ENCODE measurements at places on chromosomes 3 and 15.

GRCh38 chr3:8741581-8742261, 8.1 kb downstream of the CAV3 start:
- no peak for DNase-seq

DNA sequence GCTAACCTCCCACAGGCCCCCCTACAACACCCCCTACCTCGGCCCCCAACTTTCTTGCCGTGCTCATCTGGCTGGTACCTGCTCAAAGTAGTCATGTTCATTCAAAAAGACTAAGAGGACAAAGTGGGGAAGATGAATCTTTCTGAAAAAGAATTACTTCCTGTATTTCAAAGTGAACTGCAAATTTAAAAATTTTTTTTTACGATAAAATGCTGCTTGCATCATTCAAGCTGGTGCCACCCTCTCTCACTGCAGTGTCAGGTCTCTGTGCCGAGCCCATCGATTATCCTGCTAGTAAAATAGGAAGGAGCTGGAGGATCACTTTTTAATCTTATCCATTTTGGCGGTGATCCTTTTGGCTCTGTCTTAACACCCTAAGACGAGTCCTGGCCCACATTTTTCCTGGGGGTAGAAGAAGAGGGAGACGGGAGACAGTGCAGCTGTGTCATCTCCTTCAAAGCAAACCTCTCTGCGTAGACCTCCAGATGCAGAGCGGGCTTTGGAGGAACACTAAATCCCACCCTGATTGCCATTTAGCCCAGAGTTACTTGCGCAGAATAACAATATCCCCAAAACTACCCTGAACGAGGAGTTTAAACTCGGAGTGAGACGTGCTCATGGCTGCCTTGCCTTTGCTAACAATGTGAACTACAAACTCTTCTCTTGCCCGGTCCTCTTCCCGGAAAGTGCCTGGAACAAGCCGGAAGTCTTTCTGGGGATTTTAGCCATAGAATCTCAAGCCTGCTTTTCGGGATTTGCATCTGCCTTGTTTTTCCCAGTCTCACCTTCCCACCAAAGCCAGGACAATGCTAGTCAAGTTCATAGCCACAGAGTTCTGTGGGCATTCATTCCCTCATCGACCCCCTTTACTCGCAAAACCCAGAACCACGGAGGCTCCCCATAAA, 66.2 kb upstream of the CGNL1 start:
- DNase-seq: no peak

DNA sequence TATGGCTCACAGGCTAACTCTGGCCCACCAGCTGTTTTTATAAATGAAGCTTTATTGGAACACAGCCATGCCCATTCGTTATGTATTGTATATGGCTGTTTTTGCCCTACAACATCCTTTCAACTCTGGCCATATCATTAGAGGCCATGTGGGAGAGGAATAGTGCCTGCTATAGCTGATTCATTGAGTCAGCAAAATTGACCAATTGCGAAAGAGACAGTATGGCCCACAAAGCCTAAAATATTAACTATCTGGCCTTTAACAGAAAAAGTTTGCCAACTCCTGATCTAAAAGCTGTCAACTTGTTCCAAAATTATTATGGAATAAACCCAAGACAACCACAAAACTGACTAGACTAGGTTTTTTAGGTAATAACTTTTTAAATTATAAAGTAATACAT, 1.4 kb downstream of the NR1I2 start:
- no peak for DNase-seq

GRCh38 chr15:55742927-55743728, at the start of gene PRTG:
Gene PRTG (minus strand): TSS chr15:55743152. CDS start chr15:55742931, 221 bp downstream.
- DNase-seq: no peak

DNA sequence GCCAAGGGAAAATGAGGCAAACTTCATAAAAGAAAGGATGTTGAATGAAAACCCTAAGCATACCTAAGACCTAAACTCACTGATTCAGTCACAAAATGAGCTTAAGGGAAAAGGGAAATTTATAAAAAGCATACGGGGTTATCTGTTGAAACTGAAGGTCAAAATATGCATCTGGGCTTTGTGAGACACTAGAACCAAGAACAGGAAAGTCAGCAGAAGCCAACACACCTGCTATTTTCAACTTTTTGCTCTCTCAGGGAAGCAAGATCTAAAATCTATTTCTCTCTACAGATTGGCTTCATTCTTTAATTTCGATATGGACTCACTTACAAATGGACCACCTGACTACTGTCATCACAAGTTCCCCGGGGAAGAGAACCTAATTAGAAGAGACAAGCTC, 338.6 kb upstream of the NECTIN3 start:
- DNase-seq: no peak

- DNase-seq: no peak
Measured at GRCh38 chr3:11944052-11944673, 60.0 kb upstream of the SYN2 start.

DNA sequence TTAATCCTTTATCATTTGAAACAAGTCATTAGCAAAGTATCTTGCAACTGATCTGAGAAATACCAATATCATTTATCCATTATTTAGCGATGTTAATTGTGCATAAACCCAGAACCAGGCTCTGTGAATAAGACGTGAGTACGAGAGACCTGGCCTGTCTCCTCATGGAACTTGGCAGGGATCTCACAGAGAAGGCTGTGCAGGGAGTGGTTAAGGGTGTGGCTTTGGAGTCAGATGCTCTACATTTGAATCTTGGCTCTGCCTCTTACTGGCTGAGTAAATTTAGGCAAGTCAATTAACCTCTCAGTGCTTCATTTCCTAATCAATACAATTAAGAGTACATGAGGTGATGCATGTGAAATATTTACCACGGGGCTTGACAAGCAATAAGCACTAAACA, 39.9 kb upstream of the TBL1XR1 start:
- DNase-seq: no peak

DNA sequence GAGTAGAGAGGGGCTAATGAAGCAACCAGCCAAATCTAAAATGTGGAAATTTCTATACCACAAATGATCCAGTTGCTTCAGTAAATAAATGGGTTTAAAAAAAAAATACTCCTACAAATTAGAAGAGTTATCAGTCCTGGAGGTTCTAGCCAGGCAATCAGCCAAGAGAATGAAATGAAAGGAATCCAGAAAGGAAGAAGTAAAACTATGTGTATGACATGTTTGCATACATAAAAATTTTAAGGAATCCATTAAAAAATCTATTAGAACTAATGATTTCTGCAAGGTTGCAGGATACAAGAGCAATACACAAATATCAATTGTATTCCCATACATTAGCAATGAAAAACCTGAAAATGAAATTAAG, 9.6 kb downstream of the MESP2 start:
- no peak for DNase-seq

GRCh38 chr3:161607056-161607455, 110.4 kb downstream of the OTOL1 start:
- no peak for DNase-seq

GRCh38 chr3:53645754-53646153, 151.3 kb downstream of the CACNA1D start:
- no peak for DNase-seq

DNA sequence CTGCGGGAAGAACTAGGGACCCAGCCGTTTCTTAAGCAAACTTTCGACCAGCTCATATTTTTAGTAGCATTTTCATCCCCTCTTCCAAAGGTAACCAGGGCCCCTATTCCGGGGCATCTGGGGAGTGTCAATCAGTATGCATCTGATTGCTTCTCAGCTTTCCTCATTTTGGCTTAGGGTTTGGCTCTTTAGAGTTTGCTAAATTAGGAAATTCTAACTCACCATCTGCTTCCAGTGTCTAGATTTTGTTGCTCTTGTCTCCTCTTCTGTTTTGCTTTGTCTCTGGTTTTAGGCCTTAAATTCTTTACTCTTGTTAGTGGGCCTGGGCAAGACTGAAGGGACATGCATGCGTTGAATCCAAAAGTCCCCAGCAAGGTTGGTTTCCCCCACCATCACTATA, 9.6 kb upstream of the ABTB1 start:
- no peak for DNase-seq

DNA sequence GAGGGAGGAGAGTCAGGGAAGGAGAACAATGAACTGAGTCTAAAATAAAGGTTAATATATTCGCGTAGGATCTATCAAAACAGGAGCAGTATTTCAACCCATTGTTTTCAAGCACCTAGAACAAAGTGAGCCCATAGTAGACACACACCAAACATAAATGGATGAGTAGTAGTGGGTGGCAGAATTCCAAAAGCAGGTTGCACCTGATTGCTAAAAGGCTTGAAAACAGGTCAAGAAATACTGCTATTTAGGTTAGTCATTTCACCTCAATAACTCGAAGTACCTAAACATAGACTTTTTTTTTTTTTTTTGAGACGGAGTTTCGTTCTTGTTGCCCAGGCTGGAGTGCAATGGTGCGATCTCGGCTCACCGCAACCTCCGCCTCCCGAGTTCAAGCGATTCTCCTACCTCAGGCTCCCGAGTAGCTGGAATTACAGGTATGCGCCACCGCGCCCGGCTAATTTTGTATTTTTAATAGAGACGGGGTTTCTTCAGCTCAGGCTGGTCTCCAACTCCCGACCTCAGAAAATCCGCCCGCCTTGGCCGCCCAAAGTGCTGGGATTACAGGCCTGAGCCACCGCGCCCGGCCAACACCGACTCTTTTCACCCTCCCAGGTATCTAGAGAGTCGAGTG, 855 bp upstream of the ABHD5 start:
- no peak for DNase-seq

DNA sequence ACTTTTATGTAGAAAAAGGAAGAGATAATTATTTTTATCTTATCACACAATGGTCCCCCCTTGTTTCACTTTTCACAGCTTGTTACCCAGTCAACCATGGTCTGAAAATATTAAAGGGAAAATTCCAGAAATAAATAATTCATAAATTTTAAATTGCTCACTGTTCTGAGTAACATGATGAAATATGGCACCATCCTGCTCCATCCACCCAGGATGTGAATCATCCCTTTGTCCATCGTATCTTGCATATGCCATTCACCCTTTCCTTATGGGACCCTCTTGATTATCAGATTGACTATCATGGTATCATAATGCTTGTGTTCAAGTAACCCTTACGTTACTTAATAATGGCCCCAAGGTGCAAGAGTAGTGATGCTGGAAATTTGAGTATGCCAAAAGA, 43.7 kb downstream of the ANKRD28 start:
- DNase-seq: no peak

- DNase-seq: no peak
Measured at GRCh38 chr15:60421544-60421943, 23.8 kb upstream of the ANXA2 start.

DNA sequence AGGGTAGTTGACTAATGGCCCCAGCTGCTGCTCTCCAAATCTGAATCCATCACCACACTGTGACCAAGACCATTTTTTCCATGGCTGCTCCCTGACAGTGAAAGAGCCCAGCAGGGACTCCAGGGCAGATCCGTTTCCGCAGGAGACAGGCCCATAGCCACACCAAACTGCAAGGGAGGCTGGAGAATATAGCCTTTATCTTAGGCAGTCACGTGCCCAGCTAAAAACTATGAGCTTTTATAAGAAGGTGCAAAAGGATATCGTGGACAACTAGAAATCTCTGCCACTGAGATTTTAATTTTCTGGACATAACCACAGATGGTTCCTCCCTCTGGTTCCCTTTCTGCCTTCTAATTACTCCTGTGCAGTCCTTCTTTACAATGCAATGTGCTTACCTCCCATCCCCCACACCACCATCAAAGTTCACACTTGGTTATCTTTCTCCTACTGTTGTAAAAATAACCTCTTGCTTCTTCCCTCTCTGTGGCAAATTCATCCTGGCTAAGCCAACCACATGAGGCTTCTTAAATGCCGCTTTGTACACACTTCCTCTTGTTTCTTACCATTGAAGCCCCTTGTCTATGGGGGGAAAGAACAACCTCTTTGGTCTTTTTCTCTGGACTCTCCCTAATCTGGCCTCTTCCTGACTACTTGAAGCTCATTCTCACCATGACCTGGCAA, 233.7 kb downstream of the SHQ1 start:
- no peak for DNase-seq

DNA sequence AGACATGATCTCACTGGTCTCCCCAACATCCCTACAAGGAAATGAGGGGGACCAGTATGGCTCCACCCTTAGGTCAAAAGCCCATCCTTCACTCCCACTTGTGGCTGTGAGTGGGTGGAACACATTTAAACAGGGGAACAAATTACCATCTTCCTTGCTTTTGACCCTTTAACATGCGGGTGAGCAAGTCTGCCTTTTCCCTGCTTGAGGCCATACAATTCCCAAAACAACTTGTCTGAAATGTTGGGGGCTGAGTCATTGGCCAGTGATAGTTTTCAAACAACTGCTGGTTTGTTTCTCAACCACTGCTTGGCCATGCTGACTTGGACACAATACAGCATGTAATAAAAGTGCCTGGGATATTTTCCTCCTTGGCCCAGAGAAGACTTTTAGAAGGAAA, 39.6 kb downstream of the COL8A1 start:
- no peak for DNase-seq

DNA sequence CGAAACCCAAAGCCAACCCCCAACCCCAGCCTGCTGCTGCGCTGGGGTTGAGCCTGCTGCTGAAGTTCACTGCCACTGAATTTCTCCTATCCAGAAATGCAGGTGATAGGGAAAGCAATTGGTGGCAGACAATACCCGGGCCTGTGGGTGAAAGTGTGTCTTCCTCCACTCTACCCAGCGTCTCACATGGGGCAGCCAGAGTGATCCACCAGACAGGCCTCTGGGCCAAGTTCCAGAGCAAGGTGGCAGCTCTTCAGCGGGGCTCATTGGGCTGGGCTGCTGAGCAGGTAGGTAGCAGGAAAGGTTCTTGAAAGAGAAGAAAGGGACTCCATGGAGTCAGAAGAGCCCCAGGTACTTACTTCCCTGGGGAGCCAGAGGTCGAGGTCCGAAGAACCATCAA, 6.0 kb downstream of the ADCY5 start:
- DNase-seq: no peak

DNA sequence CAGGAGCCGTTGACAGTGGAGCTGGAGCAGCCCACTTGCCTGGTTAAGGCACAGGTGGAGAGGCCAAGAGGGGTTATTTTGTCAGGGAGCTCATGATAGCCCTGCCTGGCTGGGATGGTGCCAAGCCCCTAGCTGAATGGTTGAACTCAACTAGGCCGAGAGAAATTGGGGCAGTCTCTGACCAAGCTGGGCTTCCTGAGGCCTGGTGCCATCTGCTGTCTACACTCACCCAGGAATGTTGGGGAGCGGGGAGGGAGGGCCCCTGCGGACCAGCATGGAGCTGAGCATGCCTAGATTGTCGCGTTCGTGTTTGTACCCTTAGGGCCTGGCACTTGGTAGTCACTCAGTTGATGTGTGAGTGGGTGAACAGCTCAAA, 1.2 kb downstream of the BRPF1 start:
- no peak for DNase-seq

- no peak for DNase-seq
Measured at GRCh38 chr3:64763980-64764379, 76.2 kb upstream of the ADAMTS9 start.

Data from stimulated activated CD4-positive, alpha-beta T cell treated with anti-CD3 and anti-CD28 coated beads, Interleukin-4, amount 100 ng/mL, for 48 hours (primary cell).